ENCODE measurements at places on chromosomes 1 and 21. TPM values are rescaled to one million over a fixed set of nuclear protein-coding genes. Genes with fewer than 3 reads are reported as not detected.

The MMEL1 gene
- total RNA-seq, result 2.7 TPM

GRCh38 chr1:228851193-228851592 lies 115.9 kb downstream of the RHOU start:
- no peak for DNase-seq

The TLCD4 gene
- 0.04 TPM for total RNA-seq

The SPRR3 gene
- not detected for total RNA-seq

GRCh38 chr1:3581296-3582036 lies 29.8 kb downstream of the MEGF6 start:
- DNase-seq, result no peak

The GUCA2B gene
- not detected for total RNA-seq

- no peak for DNase-seq
Measured at GRCh38 chr1:193068013-193068412, 8.6 kb downstream of the RO60 start.

GRCh38 chr1:180027949-180028445 lies 73.4 kb downstream of the CEP350 start:
- no peak for DNase-seq

DNA sequence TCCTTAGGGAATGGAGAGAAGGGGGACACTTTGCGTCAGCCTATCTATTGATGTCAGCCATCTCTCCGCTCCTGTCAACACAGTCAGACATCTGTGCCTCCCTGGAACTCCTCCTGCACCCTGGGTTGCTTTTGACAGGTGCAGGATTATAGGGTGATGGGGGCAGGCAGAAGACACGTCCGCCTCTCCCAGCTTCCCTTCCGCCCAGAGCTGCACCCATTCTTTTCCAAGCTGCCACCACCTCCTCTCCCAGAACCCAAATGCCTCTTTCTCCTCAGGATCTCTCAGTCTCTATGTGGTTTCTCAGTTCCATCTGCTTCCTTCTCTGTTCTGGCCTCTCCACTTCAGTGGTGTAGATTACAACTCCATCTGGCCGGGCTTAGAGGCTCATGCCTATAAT lies 17.1 kb upstream of the KIF1B start:
- no peak for DNase-seq

DNA sequence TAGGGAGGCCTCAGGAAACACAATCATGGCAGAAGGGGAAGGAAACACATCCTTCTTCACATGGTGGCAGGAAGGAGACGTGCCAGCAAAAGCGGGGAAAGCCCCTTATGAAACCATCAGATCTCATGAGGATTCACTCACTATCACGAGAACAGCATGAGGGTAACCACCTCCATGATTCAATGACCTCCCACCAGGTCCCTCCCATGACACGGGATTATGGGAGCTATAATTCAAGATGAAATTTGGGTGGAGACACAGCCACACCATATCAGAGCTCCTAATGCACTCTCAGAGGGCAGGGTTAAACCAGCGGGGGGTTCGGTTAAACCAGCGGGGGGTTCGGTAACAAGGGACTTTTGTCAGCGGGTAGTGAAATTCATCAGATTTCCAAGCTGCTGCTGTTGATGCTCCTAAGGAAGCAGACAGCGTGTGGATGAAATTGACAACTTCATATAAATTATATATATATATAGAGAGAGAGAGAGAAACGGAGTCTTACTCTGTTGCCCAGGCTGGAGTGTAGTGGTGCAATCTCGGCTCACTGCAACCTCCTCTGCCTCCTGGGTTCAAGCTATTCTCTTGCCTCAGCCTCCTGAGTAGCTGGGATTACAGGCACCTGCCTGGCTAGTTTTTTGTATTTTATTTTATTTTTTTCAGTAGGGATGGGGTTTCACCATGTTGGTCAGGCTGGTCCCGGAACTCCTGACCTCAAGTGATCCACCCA lies 4.2 kb downstream of the CSTB start:
- DNase-seq, result no peak

GRCh38 chr1:181397845-181398244 lies 85.5 kb upstream of the CACNA1E start:
- no peak for DNase-seq

- no peak for DNase-seq
Measured at GRCh38 chr21:41630249-41630648, 122.3 kb upstream of the TMPRSS2 start.

The SETSIP gene
- 0.20 TPM for total RNA-seq

DNA sequence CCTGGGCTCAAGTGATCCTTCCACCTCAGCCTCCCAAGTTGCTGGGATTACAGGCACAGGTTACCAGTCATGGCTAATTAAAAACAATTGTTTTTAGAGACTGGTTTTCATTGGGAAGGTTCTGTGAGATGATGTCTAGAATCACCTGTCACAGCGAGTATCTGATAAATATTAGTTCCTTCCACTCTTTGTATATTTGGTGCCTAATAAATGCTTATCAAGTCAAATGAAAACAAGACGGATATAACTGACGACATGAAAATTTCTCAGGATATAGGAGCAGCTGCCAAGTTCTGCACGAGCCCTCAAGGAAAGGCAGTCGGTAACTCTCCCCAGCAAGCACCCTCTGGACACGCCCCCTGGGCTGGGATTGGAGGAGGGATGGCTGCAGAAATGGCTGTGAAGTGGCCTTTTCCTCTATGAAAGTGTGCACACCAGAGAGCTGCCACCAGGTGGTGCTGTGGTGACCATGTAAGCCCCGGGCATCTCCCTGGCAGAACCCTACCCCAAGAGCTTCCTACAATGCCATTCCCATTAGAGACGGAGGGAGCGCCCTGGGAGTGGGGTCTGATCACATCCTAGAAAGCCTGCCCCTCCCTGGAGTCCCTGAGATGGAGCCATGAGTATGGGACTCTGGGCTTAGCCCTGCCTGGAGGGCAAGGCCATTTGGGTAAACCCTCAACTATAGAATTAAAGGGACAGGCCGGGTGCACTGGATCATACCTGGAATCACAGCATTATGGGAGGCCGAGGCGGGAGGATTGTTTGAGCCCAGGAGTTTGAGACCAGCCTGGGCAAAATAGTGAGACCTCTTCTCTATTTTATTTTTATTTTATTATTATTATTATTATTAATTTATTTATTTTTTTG lies 50.9 kb downstream of the HTR6 start:
- DNase-seq, result peak; percentile 87

- DNase-seq, result no peak
Measured at GRCh38 chr21:45934085-45934484, 47.5 kb upstream of the COL6A1 start.

GRCh38 chr1:62800825-62801306 lies 16.9 kb downstream of the ATG4C start:
- DNase-seq, result no peak

DNA sequence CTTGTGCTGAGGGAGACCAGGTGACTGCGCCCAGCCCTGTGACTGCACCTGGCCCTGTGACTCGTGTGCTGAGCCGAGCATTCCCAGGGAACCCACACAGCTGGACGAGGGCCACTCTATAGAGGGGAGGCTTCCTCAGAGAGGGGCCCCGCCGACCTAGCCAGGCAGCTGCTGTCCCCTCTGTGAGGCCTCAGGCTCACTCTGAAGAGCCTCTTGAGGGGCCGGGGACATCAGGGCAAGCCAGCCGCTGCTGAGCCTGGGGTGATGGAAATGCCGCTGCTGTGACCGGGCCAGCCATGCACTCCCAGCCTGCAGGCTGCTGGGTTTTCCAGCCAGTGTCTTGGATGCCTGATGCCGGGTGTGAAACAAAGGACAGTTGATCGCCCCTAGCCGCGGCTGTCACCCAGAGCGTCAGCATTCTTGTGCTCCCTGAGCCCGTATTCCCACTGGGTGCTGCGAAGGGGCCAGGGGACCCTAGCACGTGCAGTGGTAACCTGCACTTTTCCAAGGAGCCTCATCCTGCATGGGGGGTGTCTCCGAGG lies 17.5 kb downstream of the PFKL start:
- DNase-seq, result no peak

DNA sequence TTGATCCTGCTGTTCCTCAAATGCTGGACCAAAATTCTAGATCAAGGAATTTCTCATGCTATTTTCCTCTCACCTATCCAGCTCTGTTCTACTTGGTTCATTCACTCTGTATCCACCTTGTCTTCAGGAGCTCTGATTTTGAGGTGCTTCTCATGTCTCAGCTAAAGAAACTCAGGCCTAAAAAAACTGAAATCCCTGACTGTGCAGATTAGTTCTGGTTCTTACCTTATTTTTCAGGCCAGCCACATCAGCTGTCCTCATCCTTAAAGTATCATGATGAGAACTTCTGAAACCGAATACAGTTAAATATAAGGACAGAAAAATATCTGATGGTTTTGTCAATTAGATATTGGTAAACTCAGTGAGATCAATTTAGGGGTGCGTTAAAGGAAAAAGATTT lies 27.8 kb upstream of the DR1 start:
- no peak for DNase-seq

The BNIPL gene
- 0.07 TPM for total RNA-seq

The MTARC2 gene
- total RNA-seq, result 8.0 TPM

- no peak for DNase-seq
Measured at GRCh38 chr1:234609691-234610042, 311 bp downstream of the IRF2BP2 start.

- DNase-seq, result no peak
Measured at GRCh38 chr1:53107570-53108322, 34.7 kb downstream of the SLC1A7 start.

DNA sequence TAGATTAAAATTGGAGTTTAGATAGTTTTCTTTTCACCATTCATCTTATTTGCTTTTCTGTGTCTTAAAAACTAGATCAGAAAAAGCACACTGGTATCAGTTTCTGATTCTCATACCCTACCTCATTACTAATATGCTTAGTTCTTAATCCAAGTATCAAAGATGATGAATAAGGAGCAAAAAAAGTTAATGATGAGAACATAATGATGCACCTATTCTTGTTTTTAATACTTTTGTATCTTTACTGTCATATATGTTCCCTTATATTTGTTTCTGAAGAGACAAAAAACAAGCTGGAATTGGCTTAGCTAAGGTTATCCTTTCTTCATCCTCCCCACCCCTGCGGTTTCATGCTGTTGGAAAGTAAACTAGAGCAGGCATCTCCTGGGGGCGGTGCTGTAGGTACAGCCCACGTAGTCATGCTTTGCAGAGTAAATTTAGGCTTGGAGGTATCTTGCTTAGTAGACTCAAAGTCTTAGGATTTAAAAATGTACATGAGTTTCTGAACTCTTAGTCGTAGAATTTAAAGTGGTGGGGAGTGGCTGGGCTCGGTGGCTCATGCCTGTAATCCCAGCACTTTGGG lies 16.4 kb downstream of the CNIH4 start:
- no peak for DNase-seq

DNA sequence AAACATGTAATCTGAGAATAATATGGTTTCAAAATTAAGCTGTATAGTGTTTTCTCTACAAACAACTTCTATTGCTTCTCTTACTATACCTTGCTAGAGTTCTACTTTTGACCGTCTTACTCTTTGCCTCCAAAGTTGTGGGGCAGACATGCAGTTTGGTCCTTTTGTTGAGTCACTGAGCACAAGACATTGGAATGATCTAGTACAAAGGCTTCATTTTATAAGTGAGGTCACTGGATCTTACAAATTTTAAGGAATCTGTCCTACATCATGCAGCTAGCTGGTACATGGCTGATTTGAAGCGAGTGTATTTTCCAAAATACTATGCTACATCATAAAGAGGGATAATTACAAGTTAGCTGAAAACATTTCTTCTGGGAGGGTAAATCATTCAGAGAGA lies 28.8 kb downstream of the OR10J1 start:
- DNase-seq, result no peak

GRCh38 chr1:157154940-157155514 lies 16.8 kb upstream of the ETV3 start:
- DNase-seq, result peak; percentile 52

The SPATA46 gene
- not detected for total RNA-seq

- no peak for DNase-seq
Measured at GRCh38 chr1:114289306-114289705, 135.6 kb upstream of the SYT6 start.

DNA sequence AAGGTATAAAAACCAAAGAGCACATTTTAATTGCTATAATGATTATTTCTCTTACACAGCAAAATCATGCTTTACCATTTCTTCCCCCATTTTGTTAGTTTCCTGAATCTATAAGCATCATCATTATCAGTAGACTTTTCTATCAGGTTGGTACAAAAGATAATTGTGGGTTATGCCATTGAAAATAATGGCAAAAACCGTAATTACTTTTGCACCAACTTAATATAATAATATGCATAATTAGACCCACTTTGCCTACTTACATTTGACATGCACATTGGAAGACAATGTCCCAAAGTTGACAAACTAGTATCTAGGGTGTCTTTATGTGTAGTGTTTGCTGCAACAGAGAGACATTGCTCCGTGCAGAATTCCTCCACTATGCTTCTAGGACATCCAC lies 594.2 kb downstream of the LMO4 start:
- no peak for DNase-seq

DNA sequence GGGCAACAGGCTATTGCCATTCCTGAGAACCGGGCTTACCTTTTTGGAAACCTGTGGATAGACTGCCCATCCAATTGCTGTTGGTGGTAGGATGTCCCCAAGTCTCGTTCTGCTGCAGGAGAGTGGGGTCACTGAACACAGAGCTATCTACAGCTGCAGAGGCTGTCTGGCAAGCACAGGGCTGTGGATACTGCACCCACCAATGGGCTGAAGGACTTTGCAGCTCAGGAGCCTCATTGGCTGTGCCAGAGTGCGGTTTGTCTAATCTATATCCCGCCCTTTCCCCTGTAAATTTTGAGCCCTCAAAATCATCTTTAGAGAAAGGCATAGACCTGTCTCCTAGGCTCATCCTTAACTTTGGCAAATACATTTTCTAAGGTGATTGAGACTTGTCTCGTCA lies 15.3 kb downstream of the RNF187 start:
- DNase-seq, result no peak

- DNase-seq, result no peak
Measured at GRCh38 chr1:56000424-56000823, 578.9 kb downstream of the PLPP3 start.

- no peak for DNase-seq
Measured at GRCh38 chr1:64136296-64136695, 67.1 kb upstream of the UBE2U start.

DNA sequence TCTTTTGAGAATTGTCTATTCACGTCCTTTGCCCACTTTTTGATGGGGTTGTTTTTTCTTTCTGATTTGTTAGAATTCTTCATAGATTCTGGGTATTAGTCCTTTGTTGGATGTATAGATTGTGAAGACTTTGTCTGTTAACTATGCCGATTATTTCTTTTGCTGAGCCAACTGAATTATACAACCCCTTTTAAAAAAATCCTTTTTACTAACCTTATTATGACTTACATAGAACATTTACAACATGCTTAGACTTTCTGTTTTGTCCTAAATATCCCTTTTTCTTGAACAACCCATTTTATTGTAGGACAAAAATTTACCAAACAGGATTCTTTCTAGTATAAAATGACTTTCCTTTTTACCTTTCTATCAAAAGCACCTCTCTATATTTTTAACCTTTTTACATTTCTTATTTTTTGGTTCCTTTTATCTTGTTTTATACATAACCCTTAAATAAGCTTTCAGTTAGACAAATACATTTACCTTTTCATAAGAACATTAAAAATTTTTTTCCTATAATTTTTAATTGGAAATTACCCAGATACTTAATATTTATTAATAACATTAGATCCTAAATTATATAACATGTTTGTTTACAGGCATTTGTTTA lies 70.4 kb upstream of the TTLL7 start:
- no peak for DNase-seq

GRCh38 chr1:18190598-18190997 lies 83.0 kb downstream of the IGSF21 start:
- DNase-seq, result no peak

Data from pulmonary artery endothelial cell (primary cell).